ENCODE measurements at places on chromosomes 16 and 17.

GRCh38 chr16:68749432-68749831 lies 12.3 kb downstream of the CDH1 start:
- peak; percentile 61 for DNase-seq

DNA sequence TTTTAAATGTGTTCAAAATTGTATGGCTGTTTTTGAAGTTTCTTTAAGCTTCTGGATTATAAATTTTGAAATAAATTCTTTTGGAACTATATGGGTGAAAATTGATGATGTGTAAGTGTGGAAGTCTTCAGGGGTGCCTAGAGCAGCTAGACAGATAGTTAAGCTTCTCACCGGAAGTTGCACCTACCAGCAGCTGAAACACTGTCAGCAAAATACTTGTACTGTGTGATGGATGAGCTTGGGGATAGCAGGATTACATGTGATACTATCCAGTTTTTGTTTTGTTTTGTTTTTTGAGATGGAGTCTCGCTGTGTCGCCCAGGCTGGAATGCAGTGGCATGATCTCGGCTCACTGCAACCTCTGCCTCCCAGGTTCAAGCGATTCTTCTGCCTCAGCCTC lies 19.7 kb downstream of the RBL2 start:
- no peak for DNase-seq

DNA sequence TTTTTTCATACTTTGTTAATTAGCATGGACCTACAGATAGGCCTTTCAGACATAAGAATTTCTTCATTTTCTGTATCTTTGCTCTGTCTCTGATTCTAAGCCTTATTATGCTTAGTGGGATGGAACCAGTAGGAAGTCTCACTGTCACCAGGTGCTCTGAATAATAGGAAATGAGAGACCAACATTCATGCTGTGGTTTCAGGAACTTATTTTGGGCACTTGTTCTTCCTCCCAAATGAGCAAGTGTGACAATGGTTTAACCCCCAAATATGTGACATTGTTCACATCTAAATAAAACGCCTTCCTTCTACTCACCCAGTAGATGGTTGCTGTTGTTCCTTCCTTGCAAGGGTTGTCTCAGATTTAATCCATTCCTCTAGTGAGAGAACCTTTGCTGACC lies 100.2 kb downstream of the SYCE1L start:
- no peak for DNase-seq

DNA sequence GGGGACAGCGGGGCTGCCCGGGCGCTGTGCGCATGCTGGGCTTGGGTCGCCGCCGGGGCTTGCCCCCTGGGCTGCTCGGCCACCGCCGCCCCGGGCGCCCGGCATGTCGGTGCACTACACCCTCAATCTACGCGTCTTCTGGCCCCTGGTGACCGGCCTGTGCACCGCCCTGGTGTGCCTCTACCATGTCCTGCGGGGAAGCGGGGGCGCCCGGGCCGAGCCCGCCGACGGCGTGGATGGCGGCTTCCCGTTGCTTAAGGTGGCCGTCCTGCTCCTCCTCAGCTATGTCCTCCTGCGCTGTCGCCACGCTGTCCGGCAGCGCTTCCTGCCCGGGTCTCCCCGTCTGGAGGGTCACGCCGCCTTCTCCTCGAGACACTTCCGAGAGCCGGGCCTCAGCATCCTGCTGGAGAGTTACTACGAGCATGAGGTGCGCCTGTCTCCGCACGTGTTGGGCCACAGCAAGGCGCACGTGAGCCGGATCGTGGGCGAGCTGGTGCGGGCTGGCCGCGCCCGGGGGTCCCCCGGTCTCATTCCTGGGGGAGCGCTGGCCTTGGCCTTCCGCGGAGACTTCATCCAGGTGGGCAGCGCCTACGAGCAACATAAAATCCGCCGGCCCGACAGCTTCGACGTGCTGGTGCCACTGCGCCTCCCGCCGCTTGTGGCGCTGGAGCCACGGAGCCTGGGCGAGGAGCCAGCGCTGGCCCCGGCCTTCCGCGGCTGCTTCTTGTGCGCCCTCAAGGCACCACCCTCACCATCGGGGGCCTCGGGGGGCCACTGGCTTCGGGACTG lies 789 bp downstream of the ITPRIPL2 start:
- no peak for DNase-seq

DNA sequence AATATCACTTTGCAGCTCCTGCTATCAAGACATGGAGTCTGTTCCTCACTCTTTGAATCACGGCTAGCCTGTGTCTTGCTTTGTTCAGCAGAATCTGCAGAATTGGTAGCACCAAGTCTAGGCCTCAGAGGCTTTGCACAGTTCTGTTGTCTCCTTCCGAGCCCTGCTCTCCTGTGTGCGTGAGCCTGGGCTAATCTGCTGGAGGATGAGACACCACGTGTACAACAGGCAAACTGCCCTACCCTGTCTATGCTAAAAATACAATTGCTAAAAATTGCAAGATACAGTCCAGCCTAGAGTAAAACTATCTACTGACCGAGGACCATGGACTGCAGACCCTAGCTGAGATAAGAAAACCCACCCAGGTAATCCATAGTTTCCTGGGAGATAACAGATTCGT lies 484.7 kb downstream of the NPIPA7 start:
- DNase-seq, result no peak

All from hematopoietic multipotent progenitor cell treated with erythropoietin and hydrocortisone succinate and interleukin-3 and kit ligand, for 17 days (in vitro differentiated cells).